ENCODE measurements at places on chromosomes 2 and 18.
A peak's percentile ranks its signal among the peaks of the same experiment; 100 is the strongest.

DNA sequence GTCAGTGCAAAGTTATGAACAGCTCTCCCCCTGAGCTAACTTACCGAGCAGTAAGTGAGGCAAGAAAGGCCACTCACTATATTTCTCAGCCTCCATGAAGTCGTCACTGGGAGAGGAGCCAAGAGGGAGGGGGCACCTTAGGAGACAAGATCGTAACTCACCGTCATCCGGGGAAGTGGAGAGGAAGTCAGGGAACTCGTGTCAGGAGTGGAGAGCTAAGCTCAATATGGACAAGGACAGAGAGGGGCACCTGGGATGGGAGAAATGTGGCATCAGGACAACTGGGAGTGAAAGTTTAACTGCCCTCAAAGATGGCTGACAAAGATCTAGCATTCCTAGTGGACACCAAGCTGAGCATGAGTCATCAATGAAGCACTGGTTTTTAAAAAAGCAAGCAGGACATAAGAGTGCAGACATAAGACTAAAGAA lies 37.1 kb downstream of the BCL11A start:
- DNase-seq, result no peak

GRCh38 chr18:75551071-75551470 lies 123.6 kb upstream of the SMIM21 start:
- no peak for DNase-seq

- no peak for DNase-seq
These were observed 68.0 kb upstream of the RAB6C start for GRCh38 chr2:129911363-129912065.

- no peak for DNase-seq
These were observed 121.9 kb upstream of the GATA6 start for GRCh38 chr18:22047485-22047884.

- no peak for DNase-seq
These were observed 525.4 kb downstream of the CCDC85A start for GRCh38 chr2:56709181-56709580.

GRCh38 chr2:202032846-202033316 lies 774 bp upstream of the FZD7 start:
- DNase-seq, result peak; percentile 20

GRCh38 chr2:46142546-46143428 lies 154.4 kb upstream of the EPAS1 start:
- no peak for DNase-seq

- DNase-seq, result no peak
These were observed 76.7 kb downstream of the TGIF1 start for GRCh38 chr18:3526421-3527354.

DNA sequence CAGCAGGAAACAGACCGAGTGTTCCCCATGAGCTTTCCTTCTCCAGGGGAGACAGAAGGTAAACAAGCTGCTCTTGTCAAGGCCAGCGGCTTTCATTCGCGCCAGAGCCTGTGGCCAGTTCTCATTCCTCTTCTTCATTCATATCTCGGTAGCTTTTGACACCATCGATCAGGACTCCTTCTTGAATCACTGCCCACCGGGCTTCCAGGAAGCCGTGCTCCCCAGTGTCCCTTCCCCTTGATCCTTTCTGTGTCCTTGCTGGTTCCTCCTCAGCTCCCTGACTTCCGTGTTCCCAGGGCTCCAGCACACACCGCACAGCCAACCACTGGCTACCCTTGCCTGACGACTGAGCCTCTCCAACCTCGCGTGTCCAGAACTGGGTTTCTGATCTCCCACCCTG lies 14.1 kb downstream of the SLC66A3 start:
- DNase-seq, result no peak

- DNase-seq, result no peak
These were observed 89.9 kb downstream of the NOL10 start for GRCh38 chr2:10599921-10600320.

- no peak for DNase-seq
These were observed 989.5 kb upstream of the CNTNAP5 start for GRCh38 chr2:123035541-123035940.

- DNase-seq, result no peak
These were observed 10.8 kb upstream of the EFHD1 start for GRCh38 chr2:232622563-232622962.

GRCh38 chr2:16635791-16636699 lies 29.6 kb downstream of the CYRIA start:
- no peak for DNase-seq

GRCh38 chr2:144592500-144593256 lies 72.8 kb upstream of the ZEB2 start:
- no peak for DNase-seq

GRCh38 chr2:209565896-209566582 lies 142.2 kb downstream of the MAP2 start:
- DNase-seq, result no peak

GRCh38 chr2:207534417-207534816 lies 4.7 kb downstream of the CREB1 start:
- DNase-seq, result no peak

DNA sequence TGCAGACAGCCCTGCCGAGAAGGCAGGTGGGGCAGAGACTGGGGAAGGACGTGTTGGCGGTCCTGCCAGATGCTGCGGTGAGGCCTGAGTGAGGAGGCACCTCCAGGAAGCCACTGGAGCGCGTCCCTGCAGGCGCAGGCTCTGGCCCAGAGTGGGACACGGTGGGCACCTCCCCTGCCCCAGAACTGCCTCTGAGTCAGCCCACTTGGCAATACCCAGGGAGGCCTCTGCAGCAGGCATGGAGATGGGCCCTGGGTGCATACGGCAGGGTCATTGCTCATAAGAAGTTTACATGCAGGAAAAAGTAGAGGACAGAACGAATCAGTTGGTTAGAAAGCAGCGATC lies 195.9 kb downstream of the TFCP2L1 start:
- no peak for DNase-seq

DNA sequence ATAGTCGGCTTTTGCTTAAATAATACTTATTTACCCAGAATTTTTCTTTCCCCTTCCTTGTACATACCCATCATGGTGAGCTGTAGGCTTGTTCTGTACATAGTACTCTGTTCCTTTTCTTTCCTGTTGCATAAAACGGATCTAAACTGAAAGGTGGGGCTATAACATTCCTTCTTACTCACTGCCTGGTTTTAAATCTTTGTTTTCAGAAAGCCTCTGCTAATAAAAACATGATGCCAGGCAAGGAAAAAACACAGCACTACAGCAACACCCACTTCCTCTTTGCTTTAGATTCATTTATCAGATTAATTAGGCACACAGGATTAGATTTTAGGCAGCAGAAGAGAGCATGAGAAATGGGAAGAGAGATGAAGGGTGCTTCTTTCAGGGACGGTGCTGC lies 19.6 kb upstream of the STON1 start:
- DNase-seq, result no peak

DNA sequence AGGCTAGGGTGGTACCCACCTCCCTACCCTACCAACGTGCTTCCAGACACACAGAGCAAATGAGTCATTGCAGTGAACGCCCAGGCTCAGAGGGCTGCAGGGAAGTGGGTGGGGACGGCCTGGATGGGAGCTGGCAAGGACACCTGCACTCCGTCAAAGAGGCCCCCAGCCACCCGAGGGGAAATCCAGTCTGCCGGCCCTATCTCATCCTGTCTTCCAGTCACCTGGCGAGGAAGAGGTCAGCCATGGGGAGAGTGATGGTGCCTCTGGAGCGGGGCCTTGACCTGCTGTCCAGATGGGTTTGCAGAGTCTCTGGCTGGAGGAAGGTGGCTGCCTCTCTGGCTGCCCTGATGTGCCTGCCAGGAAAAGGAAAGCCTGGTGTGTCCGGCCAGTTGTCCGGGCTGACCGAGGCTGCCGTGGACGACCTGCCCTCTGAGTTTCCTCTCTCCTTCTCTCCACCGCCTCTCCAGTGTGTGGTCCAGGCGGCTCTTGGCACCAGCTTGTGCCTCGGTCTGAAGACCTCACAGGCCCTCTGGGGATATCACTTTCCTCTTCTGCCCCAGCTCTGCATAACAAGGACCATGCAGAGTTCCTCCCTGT lies 209.7 kb upstream of the COPS8 start:
- no peak for DNase-seq

GRCh38 chr2:64831134-64831976 lies 157.8 kb upstream of the SLC1A4 start:
- peak; percentile 74 for DNase-seq

- DNase-seq, result no peak
These were observed 23.4 kb upstream of the RPL31 start for GRCh38 chr2:100978582-100979191.

DNA sequence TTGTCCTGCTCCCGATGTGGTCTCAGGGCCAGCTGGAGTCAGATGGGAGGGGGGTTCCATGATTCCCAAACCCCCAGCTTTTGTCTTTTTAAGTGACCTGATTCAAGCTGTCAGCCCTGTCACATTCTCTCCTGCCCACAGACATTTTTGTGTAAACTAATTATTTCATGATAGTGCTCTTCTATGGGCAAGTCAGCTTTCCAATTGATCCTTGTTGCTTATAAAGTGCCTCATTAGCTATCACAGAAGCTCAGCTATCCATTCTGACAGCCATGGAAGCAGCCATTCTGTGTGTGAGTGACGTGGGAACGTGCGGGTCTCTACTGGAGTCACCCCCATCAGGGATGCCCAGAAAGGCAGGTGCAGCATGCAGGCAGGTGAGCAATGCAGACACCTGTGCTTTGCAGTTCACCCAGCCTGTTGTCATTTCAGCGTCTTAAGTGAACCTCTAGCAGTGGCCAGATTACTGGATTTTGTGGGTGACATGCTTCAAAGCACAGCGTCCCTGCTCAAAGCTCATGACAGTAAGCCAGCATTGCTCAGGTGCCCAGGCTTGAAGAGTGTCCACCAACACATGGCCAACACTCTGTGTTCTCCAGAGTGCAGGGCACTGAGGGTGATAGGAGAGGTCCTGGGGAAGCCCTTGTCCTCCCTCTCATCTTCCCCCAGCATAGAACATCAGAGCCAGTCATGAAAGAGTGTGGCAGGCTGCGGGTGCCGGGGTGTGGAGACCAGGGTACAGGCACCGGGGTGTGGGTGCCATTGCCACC lies 162.1 kb upstream of the SH3BP4 start:
- DNase-seq, result no peak

DNA sequence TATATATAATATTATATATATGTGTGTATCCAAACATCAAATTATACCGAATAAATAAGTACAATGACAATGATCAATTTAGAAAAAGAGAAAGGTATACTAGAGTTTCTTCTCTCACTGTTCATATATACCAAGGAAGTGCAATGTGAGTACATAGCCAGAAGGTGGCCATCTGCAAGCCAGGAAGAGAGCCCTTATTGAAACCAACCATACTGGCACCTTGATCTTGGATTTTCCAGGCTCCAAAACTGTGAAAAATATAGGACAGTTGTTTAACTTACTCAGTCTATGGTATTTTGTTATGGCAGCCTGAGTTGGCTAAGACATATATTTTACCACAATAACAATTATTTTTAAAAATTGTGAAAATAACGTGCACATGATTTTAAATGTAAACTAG lies 1490.2 kb upstream of the SLC39A10 start:
- no peak for DNase-seq

DNA sequence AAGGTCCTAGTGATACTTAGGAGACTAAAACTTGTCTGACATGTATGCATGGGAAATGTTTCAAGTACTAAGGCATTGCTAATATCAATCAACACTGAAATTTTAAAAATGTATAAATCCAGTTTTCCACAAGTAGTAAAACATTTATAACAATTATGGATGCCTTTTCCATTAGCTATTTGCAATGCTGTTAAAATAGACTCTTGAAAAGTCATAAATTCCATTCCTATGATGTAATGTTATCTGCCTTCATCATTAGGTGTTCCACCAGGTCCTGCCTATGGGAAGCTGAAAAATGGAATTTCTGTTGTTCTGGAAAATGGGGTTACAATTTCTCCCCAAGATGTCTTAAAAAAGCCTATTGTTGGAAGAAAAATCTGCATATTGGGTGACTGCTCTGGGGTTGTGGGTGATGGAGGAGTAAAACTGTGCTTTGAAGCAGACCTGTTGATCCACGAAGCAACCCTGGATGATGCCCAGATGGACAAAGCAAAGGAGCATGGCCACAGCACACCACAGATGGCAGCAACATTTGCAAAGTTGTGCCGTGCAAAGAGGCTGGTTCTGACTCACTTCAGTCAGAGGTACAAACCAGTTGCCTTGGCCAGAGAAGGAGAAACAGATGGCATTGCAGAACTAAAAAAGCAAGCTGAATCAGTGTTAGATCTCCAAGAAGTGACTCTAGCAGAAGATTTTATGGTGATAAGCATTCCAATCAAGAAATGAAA lies 18.7 kb downstream of the ELAC1 start:
- no peak for DNase-seq

DNA sequence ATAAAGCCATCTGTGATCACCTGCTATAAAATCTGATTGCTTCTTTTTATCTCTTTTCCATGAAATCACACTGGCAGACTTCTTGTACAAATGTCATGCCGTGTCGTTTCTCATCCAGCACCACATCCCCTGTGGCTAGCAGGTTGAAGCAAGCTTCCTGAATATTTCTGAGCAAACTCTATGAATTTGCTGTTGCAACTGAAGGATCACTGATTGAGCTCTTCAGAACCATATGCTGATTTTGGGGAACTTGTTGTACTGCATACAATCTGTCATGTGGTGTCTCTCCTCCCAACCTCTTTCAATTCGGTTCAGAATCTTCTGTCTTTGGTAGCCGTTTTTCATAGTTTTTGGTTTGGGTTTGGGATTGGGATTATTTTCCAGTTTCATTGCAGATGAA lies 57.7 kb upstream of the RBMS1 start:
- DNase-seq, result no peak

- DNase-seq, result peak; percentile 39
These were observed 3.1 kb downstream of the ARHGAP25 start for GRCh38 chr2:68737711-68738110.

DNA sequence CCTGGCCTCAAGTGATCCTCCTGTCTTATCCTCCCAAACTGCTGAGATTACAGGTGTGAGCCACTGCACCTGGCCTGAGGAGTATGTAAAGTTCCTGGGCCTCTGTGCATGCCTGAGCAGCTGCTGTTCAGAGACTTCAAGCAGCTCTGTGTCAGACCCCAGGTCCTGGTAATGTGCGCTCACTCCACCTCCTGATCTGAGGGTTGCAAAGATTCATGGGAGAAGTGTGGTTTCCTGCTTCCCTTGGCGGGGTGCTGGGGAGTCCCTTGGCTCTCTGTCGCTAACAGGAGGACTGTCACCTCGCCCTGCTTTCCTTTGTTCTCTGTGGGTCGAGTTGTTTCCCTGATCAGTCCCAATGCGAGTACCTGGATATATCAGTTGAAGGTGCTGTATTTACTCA lies 8.6 kb upstream of the IL36A start:
- peak; percentile 56 for DNase-seq

GRCh38 chr2:217789003-217789735 lies 213.6 kb downstream of the TNS1 start:
- peak; percentile 29 for DNase-seq

Measured in effector memory CD4-positive, alpha-beta T cell (primary cell).